ENCODE measurements at places on chromosomes 11 and 22.
A peak's percentile ranks its signal among the peaks of the same experiment; 100 is the strongest.

GRCh38 chr11:73538381-73538872 is 59.5 kb downstream of the FAM168A start:
- no peak for DNase-seq

GRCh38 chr22:44531487-44531886 is 33.5 kb upstream of the RTL6 start:
- DNase-seq: no peak

DNA sequence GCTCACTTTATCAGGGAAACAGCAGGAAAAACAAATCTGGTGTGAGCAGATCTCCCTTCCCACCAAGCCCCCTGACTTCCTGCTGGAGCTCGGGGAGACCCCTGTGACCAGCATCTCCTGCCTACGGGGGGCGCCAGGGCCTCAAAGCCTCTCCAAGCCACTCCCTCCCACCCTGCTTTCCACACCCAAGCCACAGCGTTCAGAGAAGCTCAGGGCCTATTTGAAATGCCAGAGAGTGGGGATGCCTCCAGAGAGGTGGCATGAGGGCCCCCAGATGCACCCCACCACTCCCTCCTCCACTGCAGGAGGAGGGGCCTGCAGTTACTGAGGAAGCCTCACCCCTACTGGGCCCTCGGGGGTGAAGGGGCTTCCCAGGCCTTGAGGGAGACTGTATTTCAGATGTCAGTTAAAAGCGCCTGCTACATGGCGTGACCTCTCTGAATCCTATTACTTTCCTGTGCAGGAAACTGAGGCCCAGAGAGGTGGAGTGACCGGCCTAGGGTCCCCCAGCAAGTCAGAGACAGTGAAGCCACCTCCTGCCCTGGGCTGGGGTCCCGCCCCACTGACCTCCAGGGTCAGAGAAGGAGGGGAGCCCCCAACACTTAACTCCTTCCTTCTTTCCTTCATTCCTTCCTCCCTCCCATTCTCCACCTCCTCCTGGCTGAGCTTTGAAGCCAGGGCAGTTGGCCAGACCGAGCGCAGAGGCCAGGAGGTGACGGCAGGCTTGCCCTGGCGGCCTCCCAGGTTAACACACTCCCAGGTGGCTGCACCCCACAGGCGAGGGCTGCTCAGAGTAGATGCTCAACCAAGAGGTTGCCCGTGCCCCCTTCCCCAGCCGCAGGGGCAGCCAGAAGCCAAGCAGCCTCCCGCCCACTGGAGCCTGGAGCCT is 6.0 kb upstream of the CDKN1C start:
- peak; percentile 83 for DNase-seq

DNA sequence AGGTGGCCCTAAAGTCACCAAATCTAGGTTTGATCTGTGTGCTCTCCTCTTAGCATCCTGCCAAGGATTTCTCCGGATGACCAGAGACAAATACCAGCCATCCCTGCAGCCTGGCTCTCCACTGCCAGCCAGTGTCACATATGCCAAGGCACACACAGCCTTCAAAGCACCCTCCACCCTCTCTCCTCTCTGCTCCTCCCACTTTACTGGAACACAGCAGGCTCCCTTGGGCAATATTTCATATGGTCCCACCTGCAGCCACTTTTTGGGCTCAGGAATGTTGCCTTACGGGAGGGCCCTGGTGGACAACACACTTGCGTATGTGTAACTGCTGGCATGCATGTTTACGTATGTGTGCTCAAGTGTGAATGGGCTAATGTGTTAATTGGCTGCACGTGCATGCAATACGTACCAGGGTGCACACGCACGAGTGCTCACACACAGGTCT is 183.9 kb downstream of the CEP164 start:
- DNase-seq: no peak

- DNase-seq: no peak
Measured at GRCh38 chr22:49948116-49948957, 12.2 kb upstream of the PIM3 start.

GRCh38 chr11:77517226-77517625 is 43.3 kb upstream of the PAK1 start:
- DNase-seq: no peak

DNA sequence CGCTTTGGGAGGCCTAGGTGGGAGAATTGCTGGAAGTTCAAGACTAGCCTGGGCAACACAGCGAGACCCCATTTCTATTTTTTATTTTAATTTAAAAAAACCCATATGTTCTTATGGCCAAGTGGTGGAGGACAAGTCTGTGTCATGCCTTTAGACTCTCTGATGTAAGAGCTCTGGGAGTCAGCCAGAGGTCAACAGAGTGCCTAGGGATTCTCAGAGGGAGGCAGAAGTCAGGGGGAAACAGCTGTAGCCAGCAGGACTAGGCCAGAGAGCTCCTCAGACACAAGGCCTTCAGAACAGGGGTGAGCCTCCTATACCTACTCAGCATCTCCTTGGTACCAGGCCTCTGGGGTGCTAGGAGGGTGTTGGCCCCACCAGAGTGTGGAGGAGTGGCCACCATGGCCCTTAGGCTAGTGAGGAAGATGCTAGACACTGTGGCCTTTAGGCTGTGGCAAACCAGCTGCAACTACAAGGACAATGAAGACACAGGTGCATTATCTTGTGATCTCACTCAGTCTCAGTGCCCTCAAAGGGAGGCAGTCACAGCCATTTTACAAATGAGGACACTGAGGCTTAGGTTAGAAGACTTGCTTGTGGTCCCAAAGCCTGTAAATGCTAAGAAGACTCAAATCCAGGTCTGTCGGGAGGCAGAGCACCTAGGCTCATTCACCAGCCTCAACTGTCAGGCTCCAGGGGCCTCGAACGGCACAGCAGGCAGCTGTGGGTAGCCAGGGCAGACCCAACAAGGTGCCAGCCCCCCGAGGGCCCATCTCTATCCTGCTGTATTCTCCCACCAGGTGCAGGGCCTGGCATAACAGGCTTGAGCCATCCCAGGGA is 5.0 kb downstream of the ZP1 start:
- DNase-seq: peak; percentile 72
